ENCODE measurements at places on chromosomes 3 and 15.

DNA sequence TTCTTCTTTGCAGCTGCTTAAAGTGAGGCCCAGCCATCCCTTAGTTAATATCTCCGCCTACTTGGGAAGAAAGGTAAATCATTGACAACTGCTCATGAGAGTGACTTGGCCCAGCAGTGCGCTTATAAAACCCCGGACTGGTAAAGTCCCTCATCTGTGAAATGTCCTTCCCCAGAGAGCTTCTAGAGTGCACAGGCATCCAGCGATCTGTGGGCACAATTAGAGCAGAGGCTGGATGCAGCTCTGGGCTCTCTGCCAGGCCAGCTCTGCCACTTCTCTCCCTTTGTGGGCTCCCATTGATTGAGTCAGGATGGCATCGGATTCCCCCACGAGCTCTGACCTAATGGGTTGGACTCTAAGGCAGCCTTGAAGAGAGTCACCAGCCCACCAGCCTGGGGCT, 219.0 kb upstream of the LINGO1 start:
- peak; percentile 40 for DNase-seq

DNA sequence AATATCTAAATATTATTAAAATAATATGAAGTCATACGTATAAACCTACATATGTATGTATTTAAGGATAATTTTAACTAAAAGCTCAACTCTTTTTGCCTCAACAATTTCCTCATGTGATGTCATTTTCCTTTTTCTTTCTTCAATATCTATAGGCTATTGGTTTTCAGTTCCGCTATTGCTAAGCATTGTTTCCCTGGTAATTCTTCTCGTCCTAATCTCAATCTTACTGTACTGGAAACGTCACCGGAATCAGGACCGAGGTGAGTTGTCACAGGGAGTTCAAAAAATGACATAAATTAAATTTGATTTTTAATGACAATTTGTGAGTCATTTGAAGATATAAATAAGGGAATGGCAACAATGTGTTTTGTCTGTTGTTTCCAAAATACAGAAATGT, 16.6 kb downstream of the CD200 start:
- DNase-seq = no peak

GRCh38 chr15:96023081-96023480, 307.4 kb upstream of the NR2F2 start:
- DNase-seq = no peak

- peak; percentile 23 for DNase-seq
Observed at GRCh38 chr15:47746516-47746915, 29.2 kb downstream of the SEMA6D start.

DNA sequence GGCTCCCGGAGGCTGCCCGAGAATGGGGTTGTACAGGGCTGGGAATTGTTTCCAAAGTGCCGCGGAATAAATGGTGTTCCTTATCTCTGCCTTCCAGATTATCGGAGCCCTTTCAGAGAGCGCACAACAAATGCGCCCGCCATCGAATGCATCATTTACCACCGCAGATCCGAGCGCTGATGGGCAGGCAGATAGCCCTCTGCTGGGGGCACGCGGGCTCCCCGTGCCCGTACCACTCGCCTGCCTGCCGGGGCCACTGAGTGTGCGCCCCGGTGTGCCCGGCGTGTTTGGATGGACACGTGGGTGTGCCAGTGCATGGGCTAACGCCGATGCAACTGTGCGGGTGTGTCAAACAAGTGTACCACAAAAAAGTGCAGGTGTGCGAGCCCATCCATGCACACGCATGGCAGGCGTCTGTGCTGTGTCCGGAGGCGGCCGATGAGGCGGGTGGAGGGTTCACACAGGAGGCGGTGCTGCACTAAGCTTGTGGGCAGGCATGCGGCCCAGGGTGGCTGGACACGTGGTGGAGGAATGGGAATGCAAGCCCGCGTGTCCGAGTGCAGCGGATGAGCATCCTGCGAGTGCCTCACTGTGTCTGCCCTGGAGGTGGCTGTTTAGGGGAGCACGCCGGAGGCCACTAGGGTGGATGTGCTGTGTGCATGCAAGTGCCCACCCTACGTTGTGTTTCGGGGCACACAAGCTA, 3.8 kb upstream of the GATA2 start:
- no peak for DNase-seq

GRCh38 chr15:28955160-28955992, 69.6 kb downstream of the APBA2 start:
- DNase-seq = no peak

DNA sequence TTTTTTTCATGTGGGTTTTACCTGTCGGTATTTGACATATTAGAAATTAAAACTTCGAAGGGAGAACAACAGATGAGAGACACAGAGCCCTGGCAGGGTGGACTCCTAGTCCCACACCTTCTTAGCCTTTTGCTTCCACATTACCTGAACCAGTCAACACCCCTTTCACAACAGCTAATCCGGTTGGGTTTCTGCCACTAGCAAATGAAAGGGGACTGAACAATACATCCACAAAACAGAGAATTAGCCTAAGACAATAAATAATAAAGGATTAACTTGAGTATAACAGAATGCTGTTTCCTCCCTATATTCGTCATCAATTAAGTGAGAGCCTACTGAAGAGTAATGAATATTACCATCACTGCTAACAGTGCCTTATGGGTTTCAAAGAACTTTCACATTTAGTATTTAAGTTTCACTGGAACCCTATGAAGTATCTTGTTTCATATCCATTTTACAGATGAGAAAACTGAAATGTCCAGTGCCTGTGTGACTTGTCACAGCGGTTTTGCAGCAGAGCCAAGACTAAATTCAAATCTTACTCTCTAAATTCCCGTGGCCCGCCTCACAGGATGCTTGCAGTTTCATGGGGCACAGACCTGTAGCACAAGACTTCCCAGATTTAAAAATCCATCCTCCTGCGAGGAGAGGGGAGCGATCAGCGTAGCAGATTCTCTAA, 1.0 kb upstream of the RAB8B start:
- no peak for DNase-seq

GRCh38 chr3:55441499-55441898, 45.6 kb downstream of the WNT5A start:
- DNase-seq = no peak

All from NCI-H446 treated with DMSO at 0.1 percent for 48 hours (cell line).